Activated naive CD4-positive, alpha-beta T cell (primary cell): ENCODE measurements at places on chromosomes 4 and X.

DNA sequence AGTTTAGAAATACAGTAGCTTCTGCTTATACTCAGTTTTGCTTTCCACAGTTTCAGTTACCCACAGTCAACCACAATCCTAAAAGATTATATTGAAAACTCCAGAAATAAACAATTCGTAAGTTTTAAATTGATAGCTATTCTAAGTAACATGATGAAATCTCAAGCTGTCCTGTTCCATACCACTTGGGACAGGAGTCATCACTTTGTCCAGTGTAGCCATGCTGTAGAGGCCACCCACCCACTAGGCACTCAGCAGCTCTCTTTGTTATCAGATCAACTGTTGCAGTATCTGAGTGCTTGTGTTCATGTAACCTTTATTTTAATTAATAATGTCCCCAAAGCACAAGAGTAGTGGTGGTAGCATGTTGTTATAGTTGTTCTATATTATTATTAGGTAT lies 117.5 kb upstream of the IQCM start:
- no peak for DNase-seq

- DNase-seq = peak; percentile 3
Observed at GRCh38 chr4:54217642-54218495, 11.2 kb upstream of the PDGFRA start.

DNA sequence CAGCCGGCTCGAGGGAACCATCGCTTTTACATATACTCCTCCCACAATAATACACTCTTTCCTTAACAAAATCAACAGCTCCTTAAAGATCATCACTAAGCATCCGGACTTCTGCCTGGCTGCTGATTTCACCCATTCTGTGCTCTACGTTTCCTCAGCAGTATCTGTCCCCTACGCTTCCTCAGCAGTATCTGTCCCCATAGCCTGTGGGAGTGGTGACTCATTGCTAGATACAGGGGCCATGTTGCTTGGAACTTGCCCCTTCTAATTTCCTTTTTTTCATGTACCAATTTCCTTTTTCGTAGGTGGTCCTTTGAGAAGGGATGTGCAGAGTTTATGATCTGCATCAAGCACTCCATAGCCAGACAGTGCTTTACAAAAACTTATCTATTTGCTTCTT lies 18.6 kb downstream of the MAP3K15 start:
- no peak for DNase-seq

- no peak for DNase-seq
Observed at GRCh38 chr4:53992785-53993184, 71.6 kb downstream of the CHIC2 start.

- DNase-seq = no peak
Observed at GRCh38 chr4:17476853-17477252, 35.0 kb downstream of the QDPR start.

DNA sequence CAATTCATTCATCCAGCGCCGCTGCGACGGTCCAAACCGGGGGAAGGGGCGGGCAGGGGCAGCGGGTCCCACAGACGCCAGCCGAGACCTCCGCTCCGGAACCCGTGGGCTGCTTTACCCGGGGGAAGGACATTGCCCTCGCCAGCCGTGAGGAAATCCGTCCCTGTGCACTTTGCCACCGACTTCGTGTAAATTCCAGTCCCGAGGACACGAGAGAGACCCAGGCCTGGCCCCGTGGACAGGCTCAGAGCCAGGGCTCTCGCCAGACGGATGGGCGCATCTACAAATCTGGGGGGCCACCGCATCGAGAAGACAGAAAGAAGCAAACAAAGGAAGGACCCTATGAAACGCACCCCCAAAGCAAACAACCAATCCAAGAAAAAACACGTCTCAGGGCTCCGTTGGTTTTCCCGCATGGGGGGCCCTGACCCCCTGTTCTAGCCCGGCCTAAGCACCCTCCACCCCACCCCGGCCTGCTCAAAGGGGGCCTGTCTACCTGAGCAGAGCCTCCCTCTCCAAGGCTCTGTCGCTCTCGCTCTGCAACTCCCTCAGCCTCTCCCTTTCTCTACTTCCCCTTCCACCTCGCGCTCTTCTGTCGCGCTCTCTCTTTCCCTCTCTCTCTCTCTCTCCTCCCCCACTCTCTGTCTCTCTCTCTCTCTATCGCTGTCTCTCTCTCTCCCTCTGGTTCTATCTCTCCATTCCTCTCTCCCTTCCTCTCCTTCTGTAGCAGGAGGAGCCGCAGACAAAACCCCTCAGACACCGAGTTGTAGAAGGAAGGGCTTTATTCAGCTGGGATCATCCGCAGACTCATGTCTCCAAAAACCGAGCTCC lies 11.3 kb downstream of the FRG2 start:
- DNase-seq = no peak

GRCh38 chr4:108851366-108851765 lies 88.5 kb upstream of the ETNPPL start:
- DNase-seq = no peak
